ENCODE measurements at places on chromosomes 1 and 21. TPM values are rescaled to one million over a fixed set of nuclear protein-coding genes. Genes with fewer than 3 reads are reported as not detected.

The LRRC52 gene
- total RNA-seq = not detected

The CGN gene
- 0.37 TPM for total RNA-seq

The GJC2 gene
- 1.8 TPM for total RNA-seq

The HSD11B1 gene
- total RNA-seq = 0.91 TPM

The SHISA4 gene
- total RNA-seq = 0.54 TPM

The ANXA9 gene
- 0.23 TPM for total RNA-seq

The TNFRSF9 gene
- 19.2 TPM for total RNA-seq

The CR1L gene
- total RNA-seq = not detected

The RAB13 gene
- total RNA-seq = 4.2 TPM

- no peaks in the 10 kb centered on the region for H3K36me3 ChIP-seq
- H3K27me3 ChIP-seq = peaks cover 5% of the 10 kb centered on the region
- H3K4me1 ChIP-seq = no peaks in the 10 kb centered on the region
- no peak overlapping the region for H3K27ac ChIP-seq
- H3K4me3 ChIP-seq = no peak overlapping the region
Measured at GRCh38 chr1:77906019-77906545, 17.7 kb downstream of the NEXN start.

GRCh38 chr1:236275061-236275460, 6.7 kb downstream of the ERO1B start:
- DNase-seq = no peak
- no peaks in the 10 kb centered on the region for H3K27me3 ChIP-seq
- peaks cover 4% of the 10 kb centered on the region for H3K4me1 ChIP-seq
- no peak overlapping the region for H3K4me3 ChIP-seq

DNA sequence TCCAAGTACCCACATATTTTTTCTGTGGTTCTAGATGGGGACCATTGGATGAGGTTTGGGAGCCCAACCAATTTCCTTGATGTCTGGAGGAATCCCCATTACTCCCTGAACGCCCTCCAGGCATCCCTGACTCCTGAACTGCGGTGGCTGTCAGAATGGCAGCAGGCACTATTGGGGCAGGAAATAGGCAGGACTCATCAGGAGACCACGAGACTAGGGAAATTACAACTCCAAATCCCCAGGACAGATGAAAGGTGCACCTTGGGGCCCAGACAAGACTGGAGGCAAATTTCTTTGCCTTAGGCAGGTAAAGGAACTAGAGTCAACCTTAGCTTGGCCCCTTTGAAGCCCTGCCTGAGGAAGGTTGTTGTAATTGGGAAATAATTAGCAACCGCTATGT, 1.1 kb downstream of the CGN start:
- H3K4me3 ChIP-seq = no peak overlapping the region
- peaks cover 8% of the 10 kb centered on the region for H3K27me3 ChIP-seq

DNA sequence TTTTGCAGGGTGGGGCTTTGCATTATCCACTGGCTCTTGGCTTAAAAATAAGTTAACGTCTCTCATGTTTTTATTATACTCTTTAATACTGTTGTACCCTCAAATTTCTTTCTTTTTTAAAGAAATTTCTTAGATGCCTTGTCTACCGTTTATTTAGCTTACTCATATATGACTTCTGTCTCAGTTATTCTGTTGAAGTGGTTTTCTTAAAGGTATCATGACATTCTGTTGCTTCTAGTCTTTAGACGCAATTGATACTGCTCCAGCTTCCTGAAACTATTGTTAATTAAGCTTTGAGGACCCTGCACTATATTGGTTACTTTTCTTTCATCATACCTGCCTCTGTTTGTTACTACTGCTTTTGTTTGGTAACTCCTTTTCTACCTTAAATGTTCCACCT, 11.7 kb downstream of the PKN2 start:
- H3K36me3 ChIP-seq = peaks cover 34% of the 10 kb centered on the region
- H3K27me3 ChIP-seq = no peaks in the 10 kb centered on the region
- peaks cover 10% of the 10 kb centered on the region for H3K4me1 ChIP-seq
- no peak overlapping the region for H3K4me3 ChIP-seq
- no peak for DNase-seq
- H3K27ac ChIP-seq = no peak overlapping the region

DNA sequence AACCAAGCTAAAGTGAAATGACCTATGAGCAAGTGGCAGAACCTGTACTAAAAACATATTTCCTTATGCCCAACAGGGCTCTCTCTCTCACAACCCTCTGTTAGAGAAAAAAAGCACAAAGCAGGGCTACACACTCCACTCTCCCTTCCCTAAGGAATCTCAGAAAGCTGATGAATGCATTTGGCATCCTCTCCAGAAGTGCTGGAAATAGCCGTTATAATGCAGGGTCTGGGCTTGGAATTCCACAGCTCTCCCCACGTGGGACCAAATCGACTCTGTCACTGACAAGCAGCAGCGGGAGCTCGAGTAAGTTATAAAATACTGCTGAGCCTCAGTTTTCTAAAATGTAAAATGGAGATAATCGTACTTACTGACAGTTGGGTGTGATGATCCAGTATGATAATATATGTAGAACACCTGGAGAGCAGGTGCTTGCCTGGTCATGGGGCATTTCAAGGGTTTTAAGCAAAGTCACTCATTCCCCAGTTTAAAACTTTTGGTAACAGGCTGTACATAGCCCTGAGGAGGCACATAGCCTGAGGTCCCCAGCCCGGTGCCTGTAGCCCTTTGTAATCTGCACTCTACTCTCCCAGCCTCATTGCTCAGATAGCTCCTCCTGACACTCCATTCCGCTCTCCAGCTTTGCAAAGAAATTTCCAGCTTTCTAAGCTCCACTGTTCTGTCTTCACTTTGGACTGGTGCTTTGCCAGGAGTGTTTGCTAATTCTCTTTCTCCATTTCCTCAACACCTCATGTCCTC, 175.6 kb upstream of the DAB1 start:
- no peaks in the 10 kb centered on the region for H3K4me1 ChIP-seq
- no peak overlapping the region for H3K27ac ChIP-seq
- DNase-seq = no peak
- H3K36me3 ChIP-seq = no peaks in the 10 kb centered on the region
- no peak overlapping the region for H3K4me3 ChIP-seq

DNA sequence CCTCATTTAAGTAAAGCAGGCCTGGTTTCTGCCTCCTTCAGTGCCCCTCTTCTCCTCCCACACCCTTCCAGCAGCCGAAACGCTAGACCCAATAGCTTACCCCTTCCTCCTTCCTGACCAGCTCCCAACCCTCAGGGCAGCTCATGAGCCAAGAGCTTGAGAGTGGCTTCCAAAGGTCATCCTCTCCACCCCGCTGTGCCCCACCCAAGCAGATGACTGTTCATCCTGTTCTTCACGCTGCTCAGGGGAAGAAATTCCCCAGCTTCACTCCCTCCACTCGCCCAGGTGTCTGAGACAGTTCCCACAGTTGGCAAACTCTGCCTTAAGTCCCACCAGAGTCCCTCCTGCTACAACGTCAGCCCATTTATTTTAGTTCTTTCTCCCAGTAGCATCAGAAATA, 23.4 kb downstream of the ARHGEF19 start:
- no peak for DNase-seq
- no peak overlapping the region for H3K4me3 ChIP-seq
- H3K27me3 ChIP-seq = peaks cover 11% of the 10 kb centered on the region
- H3K27ac ChIP-seq = no peak overlapping the region
- no peaks in the 10 kb centered on the region for H3K36me3 ChIP-seq

DNA sequence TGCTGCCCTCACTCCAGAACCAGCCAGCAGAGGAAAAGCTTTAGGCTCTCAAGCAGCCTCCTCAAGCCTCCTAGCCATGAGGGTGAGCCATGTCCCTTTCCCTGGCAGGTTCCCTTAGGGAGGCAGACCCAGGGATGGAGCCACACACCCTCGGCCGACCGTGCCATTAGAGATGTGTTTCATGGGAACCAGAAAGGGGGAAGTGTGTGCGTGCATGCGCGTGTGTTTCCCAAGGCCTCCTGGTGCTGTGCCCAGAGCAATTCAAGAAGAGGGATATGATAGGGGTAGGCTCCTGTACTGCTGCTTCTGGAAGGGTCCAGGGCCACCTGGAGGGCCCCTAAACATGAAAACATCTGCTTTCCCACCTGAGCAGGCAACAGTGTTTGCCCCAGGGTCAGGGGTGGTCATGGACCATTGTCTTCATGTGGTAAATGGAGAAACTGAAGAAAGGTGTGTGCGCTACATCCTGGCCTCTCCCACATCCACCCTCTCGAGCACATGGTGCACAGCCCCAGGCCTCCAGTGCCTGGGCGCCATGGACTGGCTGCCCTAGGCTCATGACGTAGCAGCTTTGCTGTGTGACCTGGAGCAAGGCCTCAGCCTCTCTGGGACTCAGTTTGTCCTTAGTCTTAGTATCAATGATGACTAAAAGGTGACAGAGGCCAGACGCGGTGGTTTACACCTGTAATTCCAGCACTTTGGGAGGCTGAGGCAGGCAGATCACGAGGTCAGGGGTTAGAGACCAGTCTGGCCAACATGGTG, 48.1 kb downstream of the SYF2 start:
- H3K4me1 ChIP-seq = no peaks in the 10 kb centered on the region
- H3K27me3 ChIP-seq = peaks cover 17% of the 10 kb centered on the region
- no peak overlapping the region for H3K4me3 ChIP-seq
- no peak for DNase-seq
- no peaks in the 10 kb centered on the region for H3K36me3 ChIP-seq

- no peak overlapping the region for H3K27ac ChIP-seq
- no peaks in the 10 kb centered on the region for H3K27me3 ChIP-seq
- peaks cover 19% of the 10 kb centered on the region for H3K36me3 ChIP-seq
- H3K4me3 ChIP-seq = no peak overlapping the region
- H3K4me1 ChIP-seq = peaks cover 34% of the 10 kb centered on the region
Measured at GRCh38 chr1:198935306-198935921, 296.6 kb downstream of the PTPRC start.

GRCh38 chr1:225825078-225825477, 15.2 kb downstream of the EPHX1 start:
- H3K27ac ChIP-seq = no peak overlapping the region
- peaks cover 3% of the 10 kb centered on the region for H3K27me3 ChIP-seq
- H3K4me3 ChIP-seq = no peak overlapping the region

DNA sequence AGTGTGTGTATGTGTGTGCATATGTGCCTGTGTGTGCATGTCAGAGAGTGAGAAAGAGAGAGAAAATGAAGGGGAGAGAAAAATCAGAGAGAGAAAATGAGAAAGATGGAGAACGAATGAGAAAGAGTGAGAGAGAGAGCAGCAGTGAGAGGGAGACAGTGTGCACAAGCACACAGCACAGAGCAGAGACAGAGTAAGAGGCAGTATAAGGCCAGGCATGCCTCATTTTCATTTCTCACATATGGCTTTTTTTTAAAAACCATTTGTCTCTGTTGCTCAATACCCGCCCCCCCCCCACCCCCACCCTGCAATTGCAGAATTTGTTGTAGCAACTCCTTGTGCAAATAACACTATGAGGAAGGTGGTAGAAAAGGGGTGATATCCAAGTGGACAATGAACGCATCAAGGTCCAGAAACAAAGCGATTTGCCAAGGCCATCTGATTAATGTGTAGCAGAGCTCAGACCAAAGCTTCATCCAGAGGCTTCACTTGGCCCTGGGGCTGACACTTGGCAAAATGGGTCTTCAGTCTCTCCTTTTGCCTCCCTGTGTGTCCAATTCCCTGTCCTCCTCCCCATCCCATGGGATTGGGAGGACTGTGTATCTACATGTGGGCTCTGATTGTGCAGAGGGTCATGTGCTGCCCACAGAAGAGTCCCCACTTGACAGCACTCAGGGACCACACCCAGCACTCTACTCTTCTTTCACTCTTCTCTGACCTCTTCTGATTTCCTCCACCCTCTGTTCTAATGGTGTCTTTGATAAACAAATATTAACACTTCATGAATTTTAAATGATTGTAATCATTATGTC, 38.9 kb upstream of the HSD3B1 start:
- DNase-seq = no peak
- no peaks in the 10 kb centered on the region for H3K4me1 ChIP-seq
- no peaks in the 10 kb centered on the region for H3K36me3 ChIP-seq

DNA sequence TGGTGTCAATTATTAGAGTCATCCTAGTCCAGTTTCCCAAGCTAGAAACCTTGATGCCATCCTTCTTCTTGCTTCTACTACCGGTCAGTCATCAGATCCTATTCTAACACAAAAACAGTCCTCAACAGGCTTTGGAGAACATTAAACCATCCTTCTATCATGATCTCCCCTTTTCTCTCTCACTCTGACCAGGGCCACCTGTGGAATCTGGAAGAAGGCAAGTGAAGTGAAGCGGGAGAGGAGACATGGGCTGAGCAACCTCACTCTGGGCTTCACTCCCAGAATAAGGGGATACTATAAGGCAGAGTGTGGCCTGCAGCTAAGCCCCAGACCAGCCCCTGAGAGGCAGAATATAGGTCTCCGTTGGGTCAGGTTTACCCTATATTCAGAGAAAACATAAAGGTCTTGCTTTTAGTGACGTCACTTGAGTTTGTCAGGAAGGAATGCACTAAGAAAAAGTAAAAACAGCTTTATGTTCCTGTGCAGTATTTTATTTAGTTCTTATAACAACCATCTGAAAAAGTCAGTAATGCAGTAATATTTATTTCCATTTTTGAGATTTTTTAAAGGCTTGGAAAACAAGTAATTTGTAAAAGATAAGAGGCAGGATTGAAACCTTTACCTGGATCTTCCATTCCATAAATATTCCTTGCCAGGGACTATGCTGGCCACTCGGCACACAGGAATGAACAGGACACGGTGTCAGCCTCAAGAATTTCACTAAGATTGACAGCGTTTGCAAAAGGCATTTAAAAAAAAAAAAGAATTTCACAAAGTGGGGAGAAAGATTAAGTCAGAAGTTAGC, 61.3 kb downstream of the NFASC start:
- no peaks in the 10 kb centered on the region for H3K36me3 ChIP-seq
- no peaks in the 10 kb centered on the region for H3K4me1 ChIP-seq
- DNase-seq = no peak
- H3K4me3 ChIP-seq = no peak overlapping the region
- H3K27ac ChIP-seq = no peak overlapping the region

DNA sequence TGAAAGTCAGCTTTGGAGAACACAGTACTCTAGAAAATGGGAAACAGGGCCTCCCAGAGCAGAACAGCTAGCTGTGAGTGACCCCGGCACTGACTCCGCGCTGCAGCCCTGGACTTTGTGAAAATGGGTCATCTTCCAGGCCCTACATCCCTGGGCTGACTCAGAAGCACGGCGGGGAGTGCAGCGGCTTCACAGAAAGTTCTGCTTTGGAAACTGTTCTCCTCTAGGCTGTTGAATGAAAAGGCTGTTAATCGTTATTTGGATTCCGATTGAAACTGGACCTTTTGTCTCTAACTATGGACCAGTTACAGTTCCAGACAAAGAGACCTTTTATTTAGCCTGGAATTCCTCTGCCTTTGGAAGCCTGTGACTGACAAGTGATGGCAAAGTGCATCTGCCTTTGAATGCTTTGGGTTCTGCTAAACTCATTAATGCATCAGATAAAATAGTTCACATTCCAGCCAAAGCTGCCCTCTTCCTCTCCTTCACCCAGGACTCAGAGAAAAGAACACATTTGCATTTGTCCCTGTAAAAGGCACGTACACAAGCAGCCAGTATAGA, 144.9 kb upstream of the HOOK1 start:
- no peak for DNase-seq
- H3K27ac ChIP-seq = no peak overlapping the region
- H3K36me3 ChIP-seq = no peaks in the 10 kb centered on the region
- H3K27me3 ChIP-seq = no peaks in the 10 kb centered on the region

- peak overlapping the region; percentile 66 for H3K27ac ChIP-seq
- H3K4me1 ChIP-seq = peaks cover 19% of the 10 kb centered on the region
- no peaks in the 10 kb centered on the region for H3K36me3 ChIP-seq
- no peak overlapping the region for H3K4me3 ChIP-seq
- H3K27me3 ChIP-seq = no peaks in the 10 kb centered on the region
Measured at GRCh38 chr1:51214615-51215131, 21.4 kb upstream of the RNF11 start.
